Cerebellar cortex (tissue), 1 donor: ENCODE measurements at places on chromosomes 12 and 14.

GRCh38 chr14:35814371-35815005, 5.4 kb upstream of the RALGAPA1 start:
- peak; percentile 64 for DNase-seq

DNA sequence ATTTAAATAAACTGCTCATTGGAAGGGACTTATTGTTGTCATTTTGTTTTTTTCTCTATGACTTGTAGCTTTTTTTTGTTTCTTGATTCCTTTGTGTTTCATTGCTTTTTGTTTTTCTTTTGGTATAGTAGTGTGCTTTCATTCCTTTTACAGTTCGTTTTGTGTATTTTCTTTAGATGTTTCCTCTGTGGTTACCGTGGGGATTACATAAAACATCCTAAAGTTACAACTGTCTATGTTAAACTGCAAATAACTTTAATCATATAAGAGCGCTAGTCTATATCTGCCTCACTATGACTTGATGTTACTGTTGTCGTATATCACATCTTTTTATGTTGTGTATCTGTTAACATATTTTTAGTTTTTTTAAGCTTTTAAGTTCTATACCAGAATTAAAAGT, 86.9 kb downstream of the ATF7IP start:
- DNase-seq = no peak

GRCh38 chr14:100429537-100429936, 106.4 kb downstream of the SLC25A47 start:
- no peak for DNase-seq

DNA sequence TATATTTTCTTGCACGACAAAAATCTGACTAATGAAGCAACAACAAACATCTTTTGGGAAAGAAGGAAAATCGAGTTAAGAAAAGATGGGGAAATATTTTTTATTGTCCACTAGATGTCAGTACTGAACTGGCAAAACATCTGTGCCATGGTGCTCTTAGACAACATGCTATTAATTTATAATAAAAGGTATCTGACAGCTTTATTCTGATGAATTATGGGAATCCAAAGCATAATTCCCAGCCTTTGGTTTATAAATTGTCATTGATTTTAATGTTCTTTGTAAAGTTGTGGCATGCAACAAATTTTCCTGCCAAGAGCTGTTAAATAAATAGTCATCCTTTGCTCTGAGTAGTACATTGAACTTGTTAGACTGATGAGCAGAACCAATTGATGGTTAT, 231.2 kb downstream of the ETNK1 start:
- peak; percentile 20 for DNase-seq

DNA sequence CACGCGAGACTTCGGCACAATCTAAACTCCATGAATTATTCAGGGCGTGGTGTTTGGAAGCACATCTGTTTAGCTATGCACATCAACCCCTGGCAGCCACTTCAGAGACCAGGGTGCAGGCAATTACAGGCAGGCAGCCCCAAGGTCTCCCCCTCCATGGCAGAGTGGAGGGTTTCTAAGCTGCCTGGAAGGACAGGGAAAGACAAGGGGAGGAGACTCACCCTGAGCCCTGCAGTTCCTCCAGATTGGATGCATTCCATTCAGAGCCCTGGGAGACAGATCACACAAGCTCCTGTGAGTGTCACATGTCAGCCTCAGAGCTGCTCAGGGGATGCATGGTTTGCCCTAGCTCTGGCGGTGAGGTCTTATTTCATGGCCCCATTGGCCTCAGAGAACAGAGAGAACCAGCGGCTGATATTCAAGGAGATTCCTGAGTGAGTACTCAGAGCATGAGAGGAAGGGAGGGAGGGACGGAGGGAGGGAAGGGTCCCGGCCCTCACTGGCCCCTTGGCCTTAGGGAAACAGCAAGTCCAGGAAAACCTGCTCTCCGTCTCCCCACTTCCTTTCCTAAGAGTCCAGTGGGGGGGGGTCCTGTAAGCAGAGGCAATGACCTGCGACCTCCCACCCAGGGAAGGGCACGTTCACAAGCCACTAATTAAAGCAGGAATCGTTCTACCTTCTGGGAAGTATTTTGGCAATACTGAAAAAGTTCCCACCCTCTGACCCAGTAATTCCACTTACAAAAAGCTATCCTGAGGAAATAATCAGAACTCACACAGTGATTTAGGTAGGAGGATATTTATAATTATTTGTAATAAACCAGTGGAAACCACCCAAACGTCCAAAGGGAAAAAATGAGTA, 55.1 kb downstream of the SSH1 start:
- peak; percentile 71 for DNase-seq

GRCh38 chr12:66733839-66734238, 55.0 kb upstream of the GRIP1 start:
- no peak for DNase-seq

- DNase-seq = no peak
Measured at GRCh38 chr12:105100998-105101397, 6.5 kb upstream of the WASHC4 start.

GRCh38 chr12:8867009-8867408, 44.6 kb downstream of the A2ML1 start:
- no peak for DNase-seq

GRCh38 chr14:65790172-65790815, 377.8 kb downstream of the FUT8 start:
- no peak for DNase-seq

DNA sequence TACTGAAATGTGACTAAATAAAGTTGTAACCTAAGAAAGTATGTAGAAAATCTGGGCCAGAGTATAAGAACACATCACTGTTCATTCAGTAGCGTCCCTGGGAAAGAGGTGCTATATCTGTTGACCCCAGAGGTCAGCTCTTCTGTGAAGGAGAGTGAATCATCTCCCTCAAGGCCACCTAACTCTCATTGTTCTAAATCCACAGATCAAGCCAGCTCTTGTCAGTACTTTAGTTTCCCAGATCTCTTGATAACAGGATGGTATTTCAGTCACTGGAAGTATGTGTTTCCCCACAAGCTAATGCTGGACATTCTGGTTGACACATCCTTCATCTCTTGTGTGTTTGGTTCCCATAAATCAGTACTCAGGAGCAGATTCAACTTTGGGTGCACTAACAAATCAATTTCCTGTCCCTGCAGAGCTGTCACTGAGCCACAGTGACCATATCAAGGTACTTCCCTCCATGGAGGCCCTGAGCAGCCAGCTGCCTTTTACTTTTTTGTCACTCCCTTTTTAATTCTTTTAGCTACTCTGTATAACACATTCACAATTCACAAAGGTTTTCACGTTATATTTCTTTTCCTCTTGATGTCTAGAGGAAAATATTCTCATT, 7.8 kb downstream of the KRT1 start:
- DNase-seq = no peak

DNA sequence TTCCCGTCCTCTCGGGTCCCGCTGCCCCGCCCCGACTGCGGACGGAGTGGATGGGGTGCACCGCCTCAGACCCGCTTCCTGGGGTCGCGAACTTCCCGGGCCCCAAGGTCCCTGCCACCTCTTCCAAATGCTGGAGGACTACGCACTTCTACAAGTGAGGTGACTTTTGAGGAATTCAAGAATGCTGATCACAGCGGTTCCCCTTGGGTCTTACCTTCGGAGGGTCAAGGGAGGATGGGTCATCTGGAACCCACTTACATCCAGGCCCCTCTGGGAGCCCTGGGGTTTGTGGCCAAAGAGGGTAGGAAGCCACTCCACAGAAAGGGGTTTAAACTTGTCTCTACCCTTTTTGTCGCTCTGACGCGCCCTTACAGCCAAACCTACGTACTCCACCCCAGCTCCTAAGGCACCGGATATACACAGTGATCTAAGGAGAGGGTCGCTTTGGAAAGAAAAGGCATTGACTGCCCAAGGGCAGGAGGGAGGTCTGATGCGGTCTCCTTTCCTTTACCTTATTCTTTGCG, 532 bp upstream of the PRKD1 start:
- no peak for DNase-seq

- no peak for DNase-seq
Measured at GRCh38 chr12:55724940-55725309, 3.9 kb downstream of the CD63 start.

DNA sequence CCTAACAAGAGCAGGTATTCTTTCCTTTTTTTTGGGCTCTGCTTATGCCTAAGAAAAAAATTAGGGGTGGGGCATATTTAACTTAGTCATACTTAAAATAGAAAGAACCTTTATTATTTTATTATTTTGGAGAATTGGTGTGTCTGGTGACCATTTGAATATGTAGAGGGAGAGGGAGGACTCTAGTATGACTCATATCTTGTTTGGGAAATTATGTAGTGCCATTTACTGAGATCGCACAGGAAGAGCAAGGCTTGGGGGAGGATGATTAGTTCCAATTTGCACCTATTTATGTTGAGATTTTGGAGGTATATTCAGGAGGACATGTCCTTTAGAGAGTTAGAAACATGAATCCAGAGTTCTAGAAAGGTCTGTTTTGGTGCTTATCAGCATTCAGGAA, 9.9 kb downstream of the ZNF410 start:
- DNase-seq = no peak

GRCh38 chr12:112998987-112999767, 20.9 kb downstream of the OAS2 start:
- no peak for DNase-seq

- DNase-seq = no peak
Measured at GRCh38 chr14:105466531-105467248, 7.9 kb upstream of the CRIP2 start.

- DNase-seq = no peak
Measured at GRCh38 chr12:6302621-6303020, 7.9 kb upstream of the PLEKHG6 start.

DNA sequence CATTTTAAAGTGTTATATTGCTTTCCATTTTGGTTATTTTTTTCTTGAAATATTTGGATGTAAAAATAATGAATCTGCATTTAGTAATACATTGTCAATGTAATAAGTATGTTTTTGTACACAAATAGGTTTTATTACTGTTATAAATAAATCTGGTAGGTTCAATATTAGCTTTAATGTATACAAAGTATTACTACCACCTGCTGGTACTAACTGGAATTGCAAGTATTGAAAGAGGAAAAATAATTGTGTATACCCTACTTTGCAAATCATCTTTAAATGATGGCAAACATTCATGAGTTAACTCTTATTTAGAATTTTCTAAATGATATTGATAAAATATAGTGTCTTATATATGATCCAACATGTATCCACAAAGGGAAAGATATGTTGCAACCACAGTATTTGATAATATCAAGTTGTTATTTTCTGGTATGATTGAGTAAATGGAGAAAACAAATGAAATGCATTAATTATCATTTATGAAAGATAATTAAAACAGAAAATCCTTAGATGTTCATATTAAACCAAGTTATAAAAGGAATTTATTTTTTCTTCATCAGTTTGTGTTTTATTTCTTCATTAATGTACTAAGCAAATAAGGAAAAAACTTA, 3.2 kb downstream of the OR4K2 start:
- peak; percentile 48 for DNase-seq

DNA sequence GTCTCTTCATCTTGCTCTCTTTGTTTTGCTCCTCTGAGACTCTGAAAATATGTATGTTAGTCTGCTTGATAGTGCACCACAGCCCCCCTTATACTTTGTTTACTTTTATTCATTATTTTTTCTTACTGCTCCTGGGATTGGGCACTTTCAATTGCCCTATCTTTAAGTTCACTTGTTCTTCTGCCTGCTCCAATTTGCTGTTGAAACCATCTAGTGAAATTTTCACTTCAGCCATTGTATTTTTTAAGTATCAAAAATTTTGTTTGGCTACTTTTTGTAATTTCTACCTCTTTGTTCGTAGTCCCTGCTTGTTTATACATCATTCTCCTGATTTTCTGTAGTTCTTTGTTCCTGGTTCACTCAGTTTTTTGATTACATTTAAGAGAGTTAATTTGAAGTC, 223.3 kb downstream of the SLC38A4 start:
- no peak for DNase-seq
